ENCODE measurements at places on chromosomes 16 and 17. TPM values are rescaled to one million over a fixed set of nuclear protein-coding genes. Genes with fewer than 3 reads are reported as not detected.

Gene SNX11
- total RNA-seq, result 11.0 TPM

Gene ZFPM1
- total RNA-seq, result 1.6 TPM

Gene DHRS7C
- not detected for total RNA-seq

Gene C16orf96
- not detected for total RNA-seq

Gene ARHGAP27
- 19.3 TPM for total RNA-seq

Gene TPPP3
- total RNA-seq, result under 0.01 TPM

Gene KIF22
- total RNA-seq, result 47.2 TPM

Gene TMEM132E
- total RNA-seq, result not detected

Gene TAT
- not detected for total RNA-seq

Gene PIK3R5
- not detected for total RNA-seq

Gene SUMO2
- 90.8 TPM for total RNA-seq

Gene CSH1
- total RNA-seq, result not detected

Gene PIRT
- not detected for total RNA-seq

Gene ELMO3
- 1.0 TPM for total RNA-seq

Gene SLC6A2
- total RNA-seq, result not detected

Gene IL17C
- total RNA-seq, result not detected

Gene ASPA
- not detected for total RNA-seq

Gene ZG16B
- not detected for total RNA-seq

Gene IL34
- total RNA-seq, result 4.9 TPM

Gene KRT24
- not detected for total RNA-seq

Gene LRRC46
- under 0.01 TPM for total RNA-seq

Gene RAMP2
- 25.9 TPM for total RNA-seq

Gene SGF29
- total RNA-seq, result 6.8 TPM

Gene MPO
- not detected for total RNA-seq

Gene TMC6
- total RNA-seq, result 35.7 TPM

Gene CNGB1
- total RNA-seq, result not detected
